NK-92 treated with Interleukin-12 subunit alpha and Interleukin-12 subunit beta, amount 100 ng/mL, for 24 hours (cell line): ENCODE measurements at places on chromosomes 5 and 9.

- no peak for DNase-seq
Measured at GRCh38 chr5:61178702-61179101, 16.4 kb upstream of the SMIM15 start.

DNA sequence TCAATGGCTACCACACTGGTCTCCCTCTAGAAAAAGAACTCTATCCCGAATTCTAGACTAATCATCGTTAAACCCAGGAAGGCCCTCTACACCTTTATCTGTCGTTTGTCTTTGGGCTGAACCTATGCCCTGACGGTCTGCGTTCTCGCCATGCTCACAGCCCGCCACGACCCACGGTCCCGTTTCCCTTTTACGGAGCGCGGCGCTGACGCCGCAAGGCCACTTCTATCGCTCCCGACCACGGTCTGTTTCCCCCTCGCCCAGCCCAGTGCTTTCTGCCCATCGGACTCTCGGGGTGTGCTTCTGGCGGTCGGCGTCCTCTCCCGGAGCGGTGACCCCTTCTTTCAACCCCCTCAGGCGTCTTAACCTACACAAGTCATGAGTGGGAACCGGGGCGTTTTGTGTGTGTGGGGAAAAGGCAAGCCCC lies 974 bp downstream of the C9orf40 start:
- no peak for DNase-seq

GRCh38 chr5:154138701-154139100 lies 51.8 kb upstream of the GALNT10 start:
- no peak for DNase-seq

- DNase-seq: no peak
Measured at GRCh38 chr9:20566401-20566800, 55.9 kb downstream of the MLLT3 start.

DNA sequence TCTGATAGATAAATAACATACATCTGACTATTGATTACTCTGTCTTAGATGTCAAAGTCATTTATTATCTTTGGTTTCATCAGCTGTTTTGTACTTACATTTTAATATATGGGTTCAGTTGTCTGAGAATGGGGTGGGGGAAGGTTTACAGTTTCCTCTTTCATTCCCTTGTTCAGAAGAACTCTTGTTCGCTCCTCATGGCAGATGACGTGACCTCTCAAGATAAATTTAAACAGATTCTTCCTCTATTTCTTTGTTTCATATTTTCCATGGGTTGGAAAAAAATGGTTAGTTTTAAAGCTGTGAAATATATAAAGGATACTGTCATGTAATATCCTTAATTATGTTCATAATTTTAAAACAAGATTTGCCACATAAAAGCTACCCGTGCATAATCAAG lies 61.4 kb downstream of the TSSK1B start:
- DNase-seq: no peak

- no peak for DNase-seq
Measured at GRCh38 chr5:31130676-31131075, 62.8 kb upstream of the CDH6 start.

- no peak for DNase-seq
Measured at GRCh38 chr9:79939819-79940218, 368.1 kb downstream of the TLE4 start.

GRCh38 chr9:79155308-79155707 lies 416.5 kb upstream of the TLE4 start:
- no peak for DNase-seq

DNA sequence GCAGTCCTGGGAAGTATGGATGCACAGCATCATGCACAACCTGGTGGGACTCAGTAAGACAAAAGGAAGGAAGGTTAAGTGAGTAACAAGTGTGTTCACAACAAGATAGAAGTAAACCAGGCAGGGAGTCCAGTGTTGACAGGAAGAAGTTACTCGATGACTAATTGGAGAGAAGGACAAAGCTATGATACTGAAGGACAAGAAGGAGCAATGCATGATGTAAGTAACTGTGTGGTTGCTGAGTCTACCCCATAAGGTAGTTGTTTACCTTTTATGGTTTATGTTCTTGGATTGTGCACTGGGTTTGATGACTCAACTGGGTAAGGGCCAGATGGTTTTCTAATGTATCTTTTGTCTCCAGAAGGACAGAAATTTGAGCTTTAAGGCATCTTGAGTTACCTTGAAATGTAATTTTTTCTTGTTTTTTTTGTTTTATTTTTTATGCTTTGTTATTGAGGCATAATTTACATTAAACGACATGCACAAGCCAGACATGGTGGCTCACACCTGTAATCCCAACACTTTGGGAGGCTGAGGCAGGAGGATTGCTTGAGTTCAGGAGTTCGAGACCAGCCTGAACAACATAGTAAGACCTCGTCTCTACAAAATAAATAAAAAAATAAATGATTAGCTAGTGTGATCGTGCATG lies 89.2 kb upstream of the CAST start:
- DNase-seq: no peak

DNA sequence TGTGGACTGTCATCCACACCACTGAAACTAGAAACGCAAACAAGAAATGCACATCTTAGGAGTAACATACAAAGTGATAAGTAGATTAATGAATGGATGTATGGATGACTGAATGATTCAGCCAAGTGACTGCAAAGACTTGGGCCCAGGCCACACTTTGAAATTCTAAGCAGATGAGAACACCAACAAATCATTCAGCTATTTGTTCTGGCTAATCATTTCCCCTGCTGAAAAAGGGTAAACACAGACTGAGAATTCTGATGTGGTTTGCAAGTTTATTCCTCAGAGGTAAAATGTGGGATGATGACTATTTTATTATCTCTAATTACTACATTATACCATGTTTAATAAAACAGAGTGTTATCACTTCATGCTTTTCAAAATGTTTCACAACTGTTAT lies 163.2 kb upstream of the ADAMTS16 start:
- no peak for DNase-seq

DNA sequence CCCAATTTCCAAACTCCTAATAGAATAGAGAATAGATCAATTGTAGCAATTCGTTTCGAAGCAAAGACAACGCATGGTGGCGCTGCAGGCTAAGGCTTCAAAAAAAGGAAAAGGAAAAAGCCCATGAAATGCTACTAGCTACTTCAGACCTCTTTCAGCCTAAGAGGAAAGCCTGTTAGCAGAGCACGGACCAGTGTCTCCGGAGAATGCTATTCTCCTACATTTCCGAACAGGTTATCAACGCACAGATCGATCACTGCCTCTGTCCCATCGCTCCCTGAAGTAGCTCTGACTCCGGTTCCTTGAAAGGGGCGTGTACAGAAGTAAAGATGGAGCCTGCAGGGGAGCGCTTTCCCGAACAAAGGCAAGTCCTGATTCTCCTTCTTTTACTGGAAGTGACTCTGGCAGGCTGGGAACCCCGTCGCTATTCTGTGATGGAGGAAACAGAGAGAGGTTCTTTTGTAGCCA lies at the start of gene PCDHB15:
TSS of gene PCDHB15 (plus strand) at position 146 of the 468 bp plus-strand sequence. CDS start at position 330, 184 bp downstream.
- no peak for DNase-seq

- no peak for DNase-seq
Measured at GRCh38 chr5:164255598-164256213, 750.3 kb downstream of the MAT2B start.

- DNase-seq: no peak
Measured at GRCh38 chr5:42880496-42881150, 68.9 kb upstream of the SELENOP start.

- no peak for DNase-seq
Measured at GRCh38 chr5:1370006-1370405, 25.1 kb upstream of the CLPTM1L start.

GRCh38 chr9:99851500-99851822 lies 29.8 kb downstream of the NR4A3 start:
- DNase-seq: peak; percentile 21

- DNase-seq: no peak
Measured at GRCh38 chr9:110089681-110090370, 118.1 kb downstream of the C9orf152 start.

- DNase-seq: no peak
Measured at GRCh38 chr5:61461417-61461816, 129.4 kb downstream of the ZSWIM6 start.

DNA sequence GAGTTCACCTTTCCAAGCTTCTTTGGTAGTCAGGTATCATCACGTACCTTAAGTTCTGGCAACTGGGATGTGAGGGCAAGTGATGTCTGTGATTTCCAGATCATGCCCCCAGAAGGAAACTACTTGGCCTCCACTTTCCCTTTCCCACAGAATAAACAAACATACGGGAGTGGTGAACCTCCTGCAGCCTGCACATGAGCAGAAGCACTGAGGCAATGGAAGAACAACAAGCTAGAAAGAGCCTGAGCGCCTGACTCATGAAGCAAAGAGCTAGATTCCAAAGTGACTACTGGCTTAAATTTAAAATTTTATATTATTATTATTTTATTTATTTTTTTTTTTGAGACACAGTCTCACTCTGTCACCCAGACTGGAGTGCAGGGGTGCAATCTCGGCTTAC lies 35.0 kb downstream of the ARL15 start:
- DNase-seq: no peak

DNA sequence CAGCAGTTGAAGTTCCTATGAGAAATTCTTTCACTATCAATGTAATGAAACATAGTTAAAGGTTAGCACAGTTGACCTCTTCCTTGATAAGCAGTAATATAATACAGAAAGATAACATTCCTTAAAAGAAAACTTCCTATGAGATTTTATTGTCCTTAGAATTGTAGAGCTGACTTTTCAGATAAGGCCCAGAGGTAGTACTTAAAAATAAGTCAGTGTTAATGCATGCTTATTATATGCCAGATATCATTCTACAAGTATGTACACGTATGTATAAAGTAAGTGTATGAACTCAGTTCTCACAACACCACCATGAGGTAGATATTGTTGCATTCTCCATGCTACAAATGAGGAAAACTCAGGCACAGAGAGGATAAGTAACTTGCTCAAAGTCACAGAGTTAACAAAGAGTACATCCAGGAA lies 15.3 kb downstream of the AP3S1 start:
- DNase-seq: no peak

DNA sequence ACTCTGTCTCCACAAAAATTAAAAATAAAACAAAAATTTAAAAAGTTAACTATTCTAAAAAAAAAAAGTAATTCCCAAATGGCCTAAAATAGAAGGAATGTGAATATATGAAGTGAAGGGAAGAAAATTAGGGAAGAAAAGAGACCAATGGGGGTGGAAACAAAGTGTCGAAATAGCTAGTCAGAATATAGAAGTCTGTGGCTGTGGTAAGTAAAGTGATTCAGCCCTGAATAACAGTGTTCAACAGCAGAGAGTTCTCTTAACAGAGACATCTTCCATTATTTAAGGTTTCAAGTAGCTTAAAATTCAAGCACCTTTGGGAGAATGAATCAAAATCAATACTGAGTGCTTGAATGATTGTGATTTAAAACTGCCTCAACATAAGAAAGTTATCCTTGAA lies 51.7 kb downstream of the LPAR1 start:
- no peak for DNase-seq

DNA sequence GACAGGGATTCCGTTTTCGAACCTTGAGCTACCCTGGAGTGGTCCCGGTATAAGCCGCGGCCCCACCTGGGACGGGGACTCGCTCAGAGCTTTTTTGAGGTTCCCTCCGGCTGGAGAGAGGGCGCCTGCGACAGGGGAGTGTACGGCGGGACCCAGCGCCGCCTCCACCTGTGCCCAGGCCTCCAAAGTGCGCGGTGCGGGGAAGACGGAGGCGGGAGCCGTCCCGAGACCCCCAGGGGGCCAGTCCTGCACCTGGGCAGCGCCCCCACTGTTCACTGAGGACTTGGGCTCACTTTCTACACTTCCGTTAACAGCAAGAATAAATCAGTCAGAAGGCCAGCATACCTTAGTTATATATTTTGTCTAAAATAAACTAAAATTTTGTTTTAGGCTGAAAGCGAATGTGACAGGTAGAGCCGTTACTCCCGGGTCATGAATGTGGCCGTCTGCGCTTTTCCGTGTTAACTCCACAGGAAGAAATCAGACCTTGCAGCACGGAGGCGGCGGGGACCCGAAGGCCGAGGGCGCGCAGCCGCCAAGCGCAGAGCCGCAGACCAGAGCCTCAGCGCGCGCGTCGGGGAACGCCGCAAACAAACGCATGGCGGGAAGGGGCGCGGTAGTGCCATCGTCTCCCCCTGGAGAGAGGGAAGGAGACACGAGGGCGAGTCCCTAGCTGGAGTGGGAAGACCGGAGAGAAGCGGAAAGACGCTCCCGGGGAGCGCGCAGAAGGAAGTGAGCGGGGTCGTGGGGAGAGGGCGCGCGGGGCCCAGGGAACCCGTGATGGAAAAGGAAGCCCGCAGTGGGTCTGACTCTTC lies 14.1 kb downstream of the TRIM7 start:
- DNase-seq: no peak

DNA sequence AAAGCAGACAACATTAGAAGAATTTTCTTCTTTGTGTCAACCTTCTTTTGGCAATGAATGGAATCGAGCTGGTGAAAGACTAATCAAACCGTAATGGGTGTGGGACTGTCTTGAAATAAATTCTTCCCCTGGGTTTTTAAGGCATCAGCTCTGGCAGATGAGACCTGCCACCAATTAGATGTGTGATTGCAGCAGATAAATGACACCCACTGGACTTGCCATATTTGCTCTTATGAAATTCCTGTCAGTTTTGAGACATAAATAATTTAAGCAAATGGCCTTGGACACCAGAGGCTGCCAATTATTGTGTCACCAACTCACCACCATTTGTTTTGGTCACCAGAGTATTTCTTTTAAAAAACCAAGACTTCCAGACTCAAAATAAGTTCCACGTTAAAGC lies 135.9 kb upstream of the RGMB start:
- DNase-seq: no peak

DNA sequence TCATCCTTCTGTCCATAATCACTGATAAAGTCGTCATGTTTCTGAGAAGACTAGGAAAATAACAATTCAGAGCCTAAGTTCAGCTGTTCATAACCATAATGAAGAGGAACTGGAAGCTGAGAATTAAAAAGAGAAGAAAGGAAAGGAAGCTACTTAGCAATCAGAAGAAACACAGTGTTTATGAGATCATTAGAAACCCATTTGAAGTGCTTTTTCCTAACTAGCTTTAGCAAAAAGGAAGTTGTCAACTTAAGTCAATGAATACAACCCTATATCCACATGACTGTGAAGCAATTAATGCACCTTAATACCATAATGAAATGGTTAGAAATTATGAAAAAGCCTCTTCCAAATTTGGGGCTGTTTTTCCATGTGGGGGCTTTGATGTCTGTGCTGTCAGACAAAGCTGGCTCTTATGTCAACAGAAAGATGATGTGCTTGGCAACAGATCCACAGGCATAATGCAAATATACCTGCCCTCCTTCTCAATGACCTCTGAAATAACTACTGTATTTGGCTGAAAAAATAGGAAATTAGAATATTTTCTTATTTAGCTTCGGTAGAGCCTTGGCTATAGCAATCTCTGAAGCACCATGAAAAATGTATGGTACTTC lies 463.5 kb downstream of the RASEF start:
- DNase-seq: no peak

DNA sequence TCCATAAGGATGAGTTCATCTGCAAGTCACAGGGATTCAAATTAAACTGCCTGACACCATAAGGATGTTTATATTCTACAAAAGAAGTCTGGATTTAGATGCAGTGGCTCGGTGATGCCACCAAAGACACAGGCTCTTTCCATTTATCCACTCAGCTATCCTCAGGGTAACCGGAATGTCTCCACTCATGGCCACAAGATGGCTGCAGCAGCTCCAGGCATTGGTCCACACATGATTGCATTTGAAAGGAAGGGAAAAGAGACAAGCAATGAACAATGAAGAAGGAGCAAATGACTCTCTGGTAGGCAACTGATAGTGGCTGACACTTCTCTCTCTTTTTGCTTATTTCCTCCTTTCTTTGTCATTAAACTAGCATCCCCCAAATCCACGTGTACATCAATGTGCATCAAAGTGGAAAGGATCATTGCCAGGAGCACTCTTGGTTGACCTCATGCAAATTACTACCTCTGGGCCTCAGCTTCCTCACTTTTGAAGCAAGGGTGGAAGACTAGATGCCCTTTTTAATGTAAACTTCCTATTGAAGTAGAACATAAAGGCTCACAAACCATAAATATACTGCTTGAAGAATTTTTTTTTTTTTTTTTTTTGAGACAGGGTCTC lies 7.2 kb upstream of the SNX30 start:
- DNase-seq: no peak
